ENCODE measurements at places on chromosomes 7 and 10.
A peak's percentile ranks its signal among the peaks of the same experiment; 100 is the strongest.

- no peak for DNase-seq
These were observed 434.2 kb downstream of the LRMDA start for GRCh38 chr10:75865413-75866299.

GRCh38 chr10:17859492-17860156 lies 50.5 kb downstream of the MRC1 start:
- no peak for DNase-seq

DNA sequence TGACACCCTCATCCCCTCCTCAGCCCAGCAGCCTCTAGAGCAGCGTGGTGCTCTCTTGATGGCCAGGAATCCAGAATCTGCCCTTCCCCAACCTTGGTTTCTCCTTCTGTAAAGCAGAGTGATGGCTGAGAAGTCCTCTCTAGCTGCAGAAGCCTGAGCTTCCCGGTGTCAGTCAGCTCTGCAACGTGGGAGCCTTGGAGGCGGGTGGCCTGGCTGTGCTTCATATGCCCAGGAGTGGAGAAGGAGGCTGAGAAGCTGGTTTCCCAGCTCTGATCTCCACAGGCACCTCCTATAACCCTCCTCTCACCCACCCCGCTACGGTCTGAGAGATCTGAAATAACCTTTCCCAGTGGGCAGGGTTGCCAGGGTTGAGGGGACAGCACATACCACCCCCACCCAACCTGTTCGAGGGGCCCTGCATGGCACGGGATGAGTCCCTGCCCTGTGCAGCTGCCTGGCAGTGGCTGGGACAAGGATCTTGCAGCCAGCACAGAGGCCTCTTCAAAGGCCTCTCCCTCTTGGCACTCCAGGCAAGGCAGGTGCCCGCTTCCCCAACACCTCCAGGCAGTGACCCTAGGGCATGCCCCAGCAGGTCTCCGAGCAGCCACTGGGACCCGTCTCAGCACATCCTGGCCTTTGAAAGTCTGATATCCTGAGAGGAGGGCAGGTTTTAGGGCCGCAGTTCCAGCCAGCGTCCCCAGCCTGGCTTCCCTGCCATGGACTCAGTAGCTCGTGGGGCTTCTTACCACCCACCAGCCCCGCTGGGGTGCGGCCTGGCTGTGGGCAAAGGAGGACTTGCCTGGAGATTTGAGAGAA lies 18.3 kb upstream of the SLC29A3 start:
- DNase-seq, result no peak

- DNase-seq, result peak; percentile 30
These were observed at the start of gene INMT for GRCh38 chr7:30751696-30752273. INMT (plus strand) TSS chr7:30752135; CDS start chr7:30752151, 16 bp downstream.

All from mesenchymal stem cell (in vitro differentiated cells and primary cell).